ENCODE measurements at places on chromosomes 3 and 15. TPM values are rescaled to one million over a fixed set of nuclear protein-coding genes. Genes with fewer than 3 reads are reported as not detected.
A peak's percentile ranks its signal among the peaks of the same experiment; 100 is the strongest.

Gene MUC20
- 0.72 TPM for total RNA-seq

Gene GOLGA8O
- total RNA-seq = 0.35 TPM

Gene PPP1R14D
- total RNA-seq = not detected

Gene BOC
- not detected for total RNA-seq

Gene SLC9C1
- not detected for total RNA-seq

Gene REC114
- not detected for total RNA-seq

Gene ST6GAL1
- total RNA-seq = 375 TPM

Gene STAC
- not detected for total RNA-seq

Gene NISCH
- 73.3 TPM for total RNA-seq

Gene ERICH6
- total RNA-seq = not detected

Gene SLC15A2
- 15.2 TPM for total RNA-seq

DNA sequence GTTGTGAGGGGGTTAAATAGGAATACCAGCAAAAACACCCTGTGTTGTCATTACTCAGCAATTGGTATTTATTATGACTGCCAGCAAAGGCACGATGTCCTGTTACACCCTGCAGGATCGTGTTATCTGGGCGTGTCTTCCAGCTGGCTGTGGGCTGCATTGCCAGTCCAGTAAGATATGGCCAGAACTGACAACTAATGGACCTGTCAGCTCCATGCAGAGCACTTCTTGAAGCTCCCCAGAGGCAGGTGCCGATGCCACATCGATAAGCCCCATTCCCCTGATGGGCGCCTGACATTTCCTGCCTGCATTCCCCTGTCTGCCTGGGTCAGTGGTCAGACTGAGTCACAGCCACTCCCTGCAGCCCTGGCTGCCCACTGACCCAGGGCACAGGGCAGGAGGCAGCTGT is 79.7 kb upstream of the RASGRF1 start:
- no peak for DNase-seq

DNA sequence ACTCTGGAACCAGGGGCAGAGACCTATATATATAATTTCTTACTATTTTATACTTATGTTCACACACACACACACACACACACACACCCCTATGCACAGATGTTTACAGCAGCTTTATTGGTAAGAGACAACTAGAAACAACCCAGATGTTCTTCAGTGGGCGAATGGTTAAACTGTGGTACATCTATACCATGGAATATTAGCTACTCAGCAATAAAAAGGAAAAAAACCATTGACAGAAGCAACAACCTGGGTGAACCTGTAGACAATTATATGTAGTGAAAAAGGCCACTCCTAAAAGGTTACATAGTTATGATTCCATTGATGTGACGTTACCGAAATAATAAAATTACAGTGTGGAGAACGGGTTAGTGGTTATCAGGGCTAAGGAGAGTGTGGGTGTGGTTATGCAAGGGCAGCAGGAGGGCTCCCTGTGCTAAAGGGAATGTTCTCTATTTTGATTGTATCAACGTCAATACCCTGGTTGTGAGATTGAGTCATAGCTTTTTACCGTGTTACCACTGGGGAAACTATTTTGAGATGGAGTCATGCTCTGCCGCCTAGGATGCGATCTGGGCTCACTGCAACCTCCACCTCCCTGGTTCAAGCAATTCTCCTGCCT is 85.5 kb downstream of the FLNB start:
- no peak for DNase-seq

DNA sequence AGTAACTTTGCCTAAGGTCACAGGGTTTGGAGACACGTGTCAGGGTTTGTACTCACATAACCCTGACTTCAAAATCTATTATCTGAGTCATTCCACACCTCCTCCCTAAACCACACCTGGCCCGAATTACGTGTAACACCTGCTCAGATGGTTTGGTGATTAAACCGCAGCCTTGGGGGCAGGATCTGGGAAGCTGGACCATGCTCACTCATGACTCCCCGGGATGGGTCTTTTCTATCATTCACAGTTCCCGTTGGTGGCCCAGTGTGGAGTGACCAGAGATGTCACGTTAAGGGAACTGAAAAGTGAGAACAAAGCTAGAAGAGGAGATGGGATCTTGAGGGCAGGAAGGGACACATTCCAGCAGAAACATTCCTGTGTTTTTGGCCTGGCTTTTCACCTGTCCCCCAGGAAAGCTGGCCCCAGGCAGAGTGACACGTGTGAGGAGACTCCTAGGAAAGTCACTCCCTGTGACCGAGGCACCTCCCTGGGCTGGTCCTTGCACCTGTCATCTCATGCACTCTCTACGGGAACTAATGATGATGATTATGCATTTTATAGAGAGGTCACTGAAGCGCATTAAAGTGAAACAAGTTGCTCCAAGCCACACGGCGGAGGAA is 75.4 kb upstream of the POMGNT2 start:
- DNase-seq = no peak

- peak; percentile 73 for DNase-seq
Measured at GRCh38 chr3:184543843-184544512, 17.6 kb upstream of the EPHB3 start.

DNA sequence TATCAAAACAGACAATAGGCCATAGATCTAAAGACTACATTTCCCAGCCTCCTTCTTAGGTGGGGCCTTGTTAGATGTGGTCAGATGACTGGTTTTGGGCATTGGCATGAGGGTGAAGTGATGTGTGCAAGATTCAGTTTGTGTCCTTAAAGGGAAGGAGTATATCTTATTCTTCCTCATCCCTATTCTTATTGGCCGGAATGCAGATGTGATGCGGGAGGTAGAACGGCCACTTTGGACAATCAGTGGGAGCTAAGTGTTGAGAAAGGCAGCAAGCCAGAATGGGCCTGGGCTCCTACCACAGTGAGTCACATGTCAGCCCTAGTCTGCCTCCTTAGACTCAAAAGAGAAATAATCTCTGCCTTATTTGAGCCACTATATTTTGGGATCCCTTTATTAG is 89.8 kb upstream of the MEX3B start:
- no peak for DNase-seq

GRCh38 chr3:852033-852432 is 240.8 kb upstream of the CNTN6 start:
- no peak for DNase-seq

DNA sequence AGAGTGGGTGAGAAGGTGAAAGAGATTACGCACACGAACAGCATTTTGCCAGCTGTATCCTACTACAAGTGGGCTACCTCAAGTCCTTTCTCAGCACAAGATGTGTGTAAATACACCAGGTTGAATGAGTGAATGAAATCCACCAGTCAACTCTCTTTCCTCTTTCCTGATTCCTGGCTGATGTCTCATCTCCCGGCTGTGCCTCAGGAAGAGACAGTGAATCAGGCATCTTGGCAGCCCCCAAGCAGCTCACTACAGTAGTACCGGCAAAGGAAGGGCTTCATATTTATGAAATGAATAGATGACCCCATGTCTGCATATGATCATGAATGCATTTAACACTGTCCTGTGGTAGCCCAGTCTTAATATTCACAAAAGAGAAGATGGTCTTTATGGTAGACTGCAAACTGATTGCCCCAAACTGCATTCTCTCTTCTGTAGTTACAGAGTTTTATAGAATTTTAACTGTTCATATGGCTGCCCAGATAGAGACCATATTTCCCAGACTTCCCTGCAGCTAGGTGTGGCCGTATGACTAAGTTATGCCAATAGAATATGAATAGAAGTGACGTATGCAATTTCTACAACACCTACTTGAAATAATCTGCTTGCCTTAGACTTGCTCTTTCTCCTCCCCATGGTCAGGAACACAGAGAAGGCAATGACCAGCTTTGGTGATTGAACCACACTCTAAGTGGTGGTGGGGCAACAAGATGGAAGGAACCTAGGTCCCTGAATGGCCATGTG is 22.7 kb downstream of the MGLL start:
- no peak for DNase-seq

- no peak for DNase-seq
Measured at GRCh38 chr3:182954553-182955235, 25.6 kb downstream of the DCUN1D1 start.

DNA sequence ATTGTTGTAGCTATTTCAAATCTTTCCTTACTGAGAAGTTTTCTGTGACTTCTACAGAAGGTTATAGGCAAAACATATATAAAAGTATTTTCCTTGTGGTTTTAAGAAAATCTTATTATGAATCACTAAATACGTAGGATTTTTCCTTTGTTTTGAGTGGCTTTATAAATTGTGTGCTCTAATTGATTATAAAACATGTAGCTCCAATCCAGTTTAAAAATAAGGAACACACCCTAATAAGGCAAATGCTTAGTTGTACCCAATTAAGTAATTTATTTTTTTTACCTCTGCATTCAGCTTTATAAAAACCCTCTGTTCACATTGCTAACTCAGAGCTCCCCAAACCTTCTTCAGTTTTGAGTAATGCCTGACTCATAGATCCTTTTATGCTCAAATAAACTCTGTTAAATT is 408.0 kb downstream of the NAALADL2 start:
- no peak for DNase-seq

- no peak for DNase-seq
Measured at GRCh38 chr15:72203507-72203837, 5.9 kb upstream of the GRAMD2A start.

DNA sequence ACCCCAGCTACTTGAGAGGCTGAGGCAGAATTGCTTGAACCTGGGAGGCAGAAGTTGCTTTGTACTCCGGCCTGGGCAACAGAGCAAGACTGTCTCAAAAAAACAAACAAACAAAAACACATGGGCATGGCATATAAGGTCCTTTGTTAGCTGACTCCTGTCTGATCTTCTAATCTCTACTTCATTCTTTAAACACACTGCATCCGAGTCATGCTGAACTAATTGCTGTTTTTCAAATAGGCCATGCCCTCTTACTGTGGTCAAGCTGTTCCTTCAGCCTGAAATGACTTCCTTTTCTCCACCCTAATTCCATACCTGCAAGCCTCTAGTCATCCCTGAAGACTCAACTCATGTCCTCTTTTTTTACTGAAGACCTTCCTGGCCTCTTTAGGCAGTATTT is 22.3 kb upstream of the SLMAP start:
- no peak for DNase-seq

GRCh38 chr3:125069452-125069851 is 13.7 kb upstream of the HEG1 start:
- DNase-seq = no peak

- DNase-seq = no peak
Measured at GRCh38 chr3:112381673-112382542, 49.0 kb downstream of the CD200 start.

GRCh38 chr15:67564968-67565345 is 22.5 kb downstream of the MAP2K5 start:
- no peak for DNase-seq

DNA sequence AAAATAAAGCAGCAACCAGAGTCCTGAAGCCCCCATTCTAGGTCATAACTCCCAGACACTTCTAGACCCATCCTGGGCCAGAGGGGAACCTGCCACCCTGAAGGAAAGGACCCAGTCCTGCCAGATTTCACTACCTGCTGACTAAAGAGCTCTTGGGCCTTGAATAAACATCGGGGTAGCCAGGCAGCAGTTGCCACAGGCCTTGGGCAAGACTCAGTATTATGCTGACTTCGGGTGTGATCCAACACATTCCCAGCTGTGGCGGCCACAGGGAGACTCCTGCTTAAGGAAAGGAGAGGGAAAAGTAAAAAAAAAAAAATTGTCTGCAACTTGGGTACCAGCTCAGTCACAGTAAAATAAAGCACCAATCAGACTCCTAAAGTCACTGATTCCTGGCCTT is 23.8 kb downstream of the NEDD4 start:
- DNase-seq = no peak

GRCh38 chr15:98202256-98202655 is 241.8 kb downstream of the ARRDC4 start:
- no peak for DNase-seq

DNA sequence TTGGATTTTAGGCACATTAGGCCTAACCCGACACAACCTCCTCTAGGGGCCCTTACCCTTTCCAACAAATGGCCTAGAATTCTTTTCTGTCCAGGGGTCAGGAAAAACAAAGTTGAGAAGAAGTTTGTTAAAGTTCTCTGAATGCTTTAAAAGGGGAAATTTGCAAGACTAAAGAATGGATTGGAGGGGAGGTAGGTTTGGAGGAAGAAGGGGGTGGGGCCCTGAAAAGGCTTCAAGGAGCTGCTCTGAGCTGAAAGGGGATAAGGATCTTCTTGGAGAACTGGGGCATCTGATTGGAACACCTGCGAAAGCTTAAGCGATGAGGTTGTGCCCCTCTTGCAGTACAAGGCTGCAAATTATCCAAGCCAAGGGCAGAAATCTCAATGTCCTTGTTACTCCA is 3.9 kb upstream of the SENP2 start:
- no peak for DNase-seq

GRCh38 chr3:134460965-134461364 is 24.8 kb downstream of the ANAPC13 start:
- no peak for DNase-seq

DNA sequence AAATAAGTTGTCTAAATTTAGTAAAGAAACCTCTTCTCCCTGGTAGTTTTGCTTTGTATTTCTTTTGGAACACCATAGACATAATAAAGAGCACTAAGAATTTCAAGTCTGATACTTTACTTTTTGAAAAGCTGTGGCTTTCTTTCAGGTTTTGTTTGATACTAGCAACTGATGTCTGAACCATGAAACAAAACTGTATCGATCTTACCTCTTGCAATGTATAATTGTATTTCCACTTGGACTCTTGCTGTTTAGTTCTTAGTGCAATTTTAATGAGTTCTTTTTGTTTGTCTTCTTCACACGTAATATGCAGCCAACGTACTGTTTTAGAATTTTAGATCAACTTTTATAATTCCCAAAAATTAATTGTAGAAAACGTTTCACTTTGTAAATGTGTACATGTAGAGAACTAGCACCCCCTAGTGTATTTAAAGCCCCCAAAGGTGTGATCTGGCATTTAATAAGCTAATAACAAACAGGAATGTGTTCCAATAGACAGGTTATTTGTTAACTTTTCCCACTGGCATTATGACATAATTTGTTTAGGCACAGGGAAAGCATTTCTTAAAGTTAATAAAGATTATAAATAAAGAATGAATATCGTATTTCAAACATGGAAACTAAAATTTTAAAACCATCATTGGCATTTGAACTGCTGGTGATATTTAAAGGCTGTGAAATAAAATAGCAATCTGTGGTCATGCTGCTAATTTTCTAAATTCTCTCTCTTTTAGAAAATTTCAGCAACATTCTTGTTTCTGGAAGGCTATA is 289.1 kb upstream of the DNAJC19 start:
- DNase-seq = peak; percentile 25

DNA sequence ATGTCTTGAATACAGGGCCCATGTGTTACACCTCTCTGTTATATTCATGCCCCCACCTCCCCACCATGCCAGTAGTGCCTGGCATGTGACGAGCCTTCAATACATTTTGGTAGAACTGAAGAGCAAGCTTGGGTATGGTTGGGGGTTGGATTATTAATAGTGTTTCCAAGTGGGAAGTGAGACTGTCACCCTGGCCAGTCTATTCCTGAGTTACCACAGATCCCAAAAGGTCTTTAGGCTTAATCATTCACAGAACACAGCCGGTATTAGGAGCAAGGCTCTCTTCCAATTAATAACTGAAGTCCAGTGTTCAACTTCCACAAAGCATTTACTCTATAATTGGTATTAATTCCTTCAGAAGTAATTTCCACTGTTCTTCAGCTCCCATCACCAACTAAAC is 231.9 kb upstream of the LRTM1 start:
- no peak for DNase-seq

GRCh38 chr3:197367081-197367780 is 68.8 kb upstream of the DLG1 start:
- DNase-seq = no peak

GRCh38 chr3:139893963-139894642 is 40.9 kb upstream of the CLSTN2 start:
- DNase-seq = no peak
